ENCODE measurements at places on chromosomes 12 and 14.

GRCh38 chr14:58327019-58327418 lies 28.7 kb downstream of the ARID4A start:
- no peak for DNase-seq

GRCh38 chr14:22977684-22978486 lies 4.5 kb downstream of the AJUBA start:
- no peak for DNase-seq

DNA sequence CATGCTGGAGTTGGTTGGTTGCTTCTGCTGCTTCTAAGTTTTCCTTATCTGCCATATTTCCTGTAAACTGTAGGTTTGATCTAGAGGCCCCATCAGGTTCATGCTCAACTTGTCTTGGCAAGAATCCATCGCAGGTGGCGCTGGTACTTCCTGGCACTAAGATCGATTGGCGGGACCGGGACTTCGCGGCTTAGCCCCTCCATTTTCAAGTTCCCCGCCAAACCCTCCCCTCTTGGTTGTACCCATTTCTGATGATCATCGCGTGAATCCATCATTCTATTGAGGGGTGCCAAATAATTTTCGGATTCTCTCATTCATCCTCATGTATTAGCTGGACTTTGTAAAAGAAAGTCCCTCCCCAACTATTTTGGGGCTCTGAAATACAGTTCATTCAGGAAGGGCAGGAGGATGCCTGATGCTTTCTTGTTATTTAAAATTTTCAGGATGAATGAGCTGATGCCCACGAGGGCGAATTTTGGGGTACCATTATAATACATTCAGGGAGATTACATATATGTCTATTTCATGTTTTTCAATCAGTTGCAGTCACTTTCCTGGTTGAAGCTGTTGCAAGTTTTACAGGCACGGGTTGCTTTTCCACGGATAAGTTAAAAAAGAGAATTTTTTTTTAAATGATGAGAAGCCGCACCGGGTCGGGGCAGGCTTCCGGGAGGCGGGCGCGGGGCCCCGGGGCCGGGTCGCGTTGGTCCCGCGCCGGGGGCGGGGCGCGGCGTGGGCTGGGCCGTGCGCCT lies 395 bp upstream of the BRI3BP start:
- DNase-seq = peak; percentile 95

- no peak for DNase-seq
These were observed 9.4 kb upstream of the MORN3 start for GRCh38 chr12:121678716-121679300.

- DNase-seq = no peak
These were observed 286.6 kb downstream of the AACS start for GRCh38 chr12:125351788-125352187.

- no peak for DNase-seq
These were observed 16.4 kb upstream of the VWF start for GRCh38 chr12:6140651-6141447.

DNA sequence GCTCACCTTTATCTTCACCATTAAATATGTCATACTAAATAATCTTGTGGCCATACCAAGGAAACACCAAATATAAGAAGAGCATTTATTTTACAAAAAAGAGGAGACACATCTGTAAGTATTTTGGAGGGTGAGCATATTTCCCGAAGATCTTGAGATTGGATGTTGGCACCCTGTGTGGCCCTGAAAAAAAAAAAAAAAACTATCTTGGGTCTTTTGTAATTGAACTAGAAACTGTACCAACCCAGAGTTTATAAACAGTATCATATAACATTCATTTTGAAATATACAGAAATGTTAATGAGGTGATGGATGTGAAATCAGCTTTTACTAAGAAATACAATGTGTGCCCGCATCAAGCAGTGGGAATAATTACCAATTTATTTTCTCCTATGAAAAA lies 104.0 kb upstream of the FRMD6 start:
- no peak for DNase-seq

DNA sequence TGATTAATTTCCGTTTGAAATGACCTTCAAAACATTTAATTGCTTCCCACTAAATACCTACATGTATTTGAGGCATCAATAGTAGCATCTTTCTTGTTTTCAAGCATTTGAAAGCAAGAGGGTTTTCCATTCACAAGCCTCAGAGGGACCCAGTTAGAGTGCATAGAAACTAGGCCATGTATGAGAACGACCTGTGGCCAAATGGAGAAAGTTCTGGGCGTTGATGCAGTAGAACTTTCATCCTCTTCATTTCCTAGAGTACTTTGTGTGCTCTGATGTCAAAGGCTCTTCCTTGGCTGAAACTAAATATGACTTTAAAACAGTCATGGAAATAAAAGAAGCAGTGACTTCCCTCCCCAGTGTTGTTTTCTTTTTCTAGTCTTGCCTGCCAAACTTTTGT lies 944 bp upstream of the DHRS7 start:
- no peak for DNase-seq

Data from NCI-H1105 (cell line).